MG63 (cell line): ENCODE measurements at places on chromosomes 1 and 21. TPM values are rescaled to one million over a fixed set of nuclear protein-coding genes. Genes with fewer than 3 reads are reported as not detected.

COL8A2 gene
- 0.99 and 1.4 TPM in 2 replicates for total RNA-seq

TRIM63 gene
- total RNA-seq, result not detected in 2 replicates

EDARADD gene
- total RNA-seq, result 0.10 TPM in 1 of 2 replicates, not detected in the other

CYP4A11 gene
- not detected in 2 replicates for total RNA-seq

MED8 gene
- total RNA-seq, result 51.1 and 60.4 TPM in 2 replicates

KCNQ4 gene
- not detected in 2 replicates for total RNA-seq

RAVER2 gene
- total RNA-seq, result 7.4 and 7.6 TPM in 2 replicates

SAMD13 gene
- 0.15 and 0.40 TPM in 2 replicates for total RNA-seq
